ENCODE measurements at places on chromosomes 4 and X.

- DNase-seq, result no peak
Observed at GRCh38 chr4:87614292-87614890, 6.1 kb downstream of the DSPP start.

GRCh38 chr4:153622778-153623240, 61.3 kb upstream of the TLR2 start:
- no peak for DNase-seq

- no peak for DNase-seq
Observed at GRCh38 chrX:77548751-77549150, 101.6 kb downstream of the FGF16 start.

GRCh38 chr4:130812117-130812765, 1716.3 kb downstream of the C4orf33 start:
- no peak for DNase-seq

- DNase-seq, result no peak
Observed at GRCh38 chr4:78167510-78167909, 110.4 kb downstream of the FRAS1 start.

DNA sequence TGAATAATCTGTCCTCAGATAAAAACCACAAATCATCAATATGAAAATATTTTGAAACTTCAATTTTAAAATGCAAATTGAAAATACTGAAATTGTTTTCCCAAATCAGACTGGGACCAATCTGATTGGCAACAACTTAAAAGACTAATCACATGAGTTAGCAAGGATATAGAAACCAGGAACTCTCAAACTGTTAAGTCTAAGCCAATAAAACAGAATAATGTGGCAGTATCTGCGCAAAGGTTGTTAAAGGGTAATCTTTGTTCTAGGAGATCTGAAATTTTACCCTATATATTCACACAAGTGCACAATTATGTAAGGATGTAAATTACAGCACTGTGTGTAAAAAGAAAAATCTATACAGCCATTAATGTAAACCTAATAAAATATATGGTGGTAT, 29.7 kb downstream of the EIF4E start:
- DNase-seq, result no peak

DNA sequence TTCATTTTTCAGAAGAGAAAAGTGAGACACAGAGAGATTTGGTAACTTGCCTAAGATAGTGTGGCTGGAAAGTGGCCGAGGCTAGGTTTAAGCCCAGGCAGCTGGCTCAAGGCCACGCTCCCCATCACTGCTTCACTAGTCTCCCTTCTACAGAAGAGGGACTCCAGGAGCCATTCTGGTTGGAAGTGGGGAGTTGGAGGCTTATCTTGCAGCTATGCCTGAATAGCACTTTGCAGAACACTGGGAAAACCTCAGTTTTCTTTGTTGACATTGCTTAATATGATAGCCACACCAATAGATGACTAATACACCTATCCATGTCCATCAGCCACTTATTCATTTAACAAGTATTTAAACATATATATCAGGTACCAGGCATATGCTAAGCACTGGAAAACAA, 18.5 kb downstream of the LRRC66 start:
- no peak for DNase-seq

GRCh38 chr4:19358015-19358414, 893.7 kb upstream of the SLIT2 start:
- DNase-seq, result no peak

DNA sequence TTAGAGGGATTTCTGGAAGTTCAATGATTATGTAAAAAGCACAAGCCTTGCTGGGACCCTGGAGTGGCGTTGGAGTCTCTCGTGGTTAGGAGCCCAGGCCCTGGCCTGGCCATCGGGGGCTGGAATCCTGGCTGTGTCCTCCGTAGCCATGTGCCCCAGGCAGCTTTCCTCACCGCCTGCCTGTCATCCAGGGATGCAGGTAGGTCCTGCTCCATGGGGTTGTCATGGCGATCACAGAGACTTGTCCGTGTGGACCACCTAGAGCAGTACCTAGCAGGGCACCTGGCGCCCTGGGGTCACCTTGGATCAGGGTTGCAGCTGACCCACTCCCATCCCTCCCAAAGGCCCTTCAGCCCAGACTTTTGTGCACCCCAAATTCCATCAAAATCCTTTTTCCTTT, 30.2 kb upstream of the WFS1 start:
- no peak for DNase-seq

DNA sequence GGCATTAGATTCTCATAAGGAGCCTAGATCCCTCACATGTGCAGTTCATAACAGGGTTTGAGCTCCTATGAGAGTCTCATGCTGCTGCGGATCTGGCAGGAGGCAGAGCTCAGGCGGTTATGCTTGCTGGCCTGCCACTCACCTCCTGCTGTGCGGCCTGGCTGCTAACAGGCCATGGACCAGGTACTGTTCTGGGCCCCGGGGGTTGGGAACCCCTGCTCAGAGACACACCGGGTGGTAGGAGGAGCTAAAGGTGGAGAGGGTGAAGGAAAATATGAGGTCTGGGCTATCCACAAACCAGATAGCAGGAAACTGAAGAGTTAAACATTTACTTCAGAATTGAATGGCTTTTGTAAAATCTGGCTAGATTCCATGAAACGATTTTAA, 5.9 kb upstream of the F11 start:
- no peak for DNase-seq

- DNase-seq, result no peak
Observed at GRCh38 chr4:186069729-186070128, 773 bp downstream of the TLR3 start.

- no peak for DNase-seq
Observed at GRCh38 chrX:41449615-41450014, 2.5 kb downstream of the NYX start.

GRCh38 chrX:68115371-68115770, 317.9 kb downstream of the OPHN1 start:
- no peak for DNase-seq
